ENCODE measurements at places on chromosomes 6 and 20. TPM values are rescaled to one million over a fixed set of nuclear protein-coding genes. Genes with fewer than 3 reads are reported as not detected.

GRCh38 chr20:23488996-23489395 is 1.9 kb upstream of the CST8 start:
- no peak for DNase-seq

GRCh38 chr6:144897441-144897921 is 612.3 kb downstream of the UTRN start:
- DNase-seq = peak; percentile 60

GRCh38 chr6:162871966-162872365 is 144.2 kb downstream of the PACRG start:
- DNase-seq = no peak

DNA sequence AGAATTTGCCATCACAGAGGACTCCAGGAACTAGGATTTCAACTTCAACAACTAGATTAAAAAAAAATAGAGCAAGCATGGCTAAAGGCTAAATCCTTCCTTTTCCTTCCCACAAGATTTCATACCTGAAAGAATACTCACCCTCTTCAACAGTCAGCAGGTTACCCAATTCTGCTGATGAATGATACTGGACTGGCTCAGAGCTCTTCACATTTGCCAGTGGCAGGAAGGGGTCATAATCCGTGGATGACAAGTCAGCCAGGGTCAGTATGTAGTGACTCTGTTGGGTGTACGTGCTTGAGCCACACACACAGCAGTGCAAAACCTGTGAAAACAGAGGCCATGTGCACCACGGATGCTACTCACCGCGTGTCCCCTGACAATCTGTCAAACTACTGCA is 152.9 kb downstream of the INSM1 start:
- DNase-seq = no peak

DNA sequence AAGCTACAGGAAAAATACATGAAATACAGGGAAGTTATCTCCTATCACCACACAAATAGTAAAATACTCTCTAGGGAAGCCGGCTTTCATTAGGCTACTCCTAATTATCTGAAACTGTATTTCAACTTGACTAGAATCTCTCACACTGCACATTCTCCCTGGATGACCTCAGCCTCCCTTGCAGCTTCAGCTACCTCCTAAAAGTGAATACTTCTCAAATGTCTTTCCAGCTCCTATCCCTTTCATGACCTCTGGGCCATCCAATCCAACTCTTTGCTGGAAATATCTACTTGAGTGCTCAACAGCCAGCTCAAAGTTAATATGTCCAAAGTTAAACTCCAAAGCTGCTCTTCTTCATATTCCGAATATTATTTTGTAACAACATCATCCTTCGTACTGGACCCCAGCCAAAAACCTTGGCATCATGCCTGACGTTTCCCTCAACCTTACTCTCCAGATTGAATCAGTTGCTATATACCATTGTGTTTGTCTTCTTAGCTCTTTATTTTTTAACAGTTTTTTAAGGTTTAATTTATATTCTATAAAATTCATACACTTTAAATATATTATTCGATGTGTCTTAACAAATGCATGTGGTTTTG is 29.4 kb upstream of the KIF6 start:
- DNase-seq = no peak

DNA sequence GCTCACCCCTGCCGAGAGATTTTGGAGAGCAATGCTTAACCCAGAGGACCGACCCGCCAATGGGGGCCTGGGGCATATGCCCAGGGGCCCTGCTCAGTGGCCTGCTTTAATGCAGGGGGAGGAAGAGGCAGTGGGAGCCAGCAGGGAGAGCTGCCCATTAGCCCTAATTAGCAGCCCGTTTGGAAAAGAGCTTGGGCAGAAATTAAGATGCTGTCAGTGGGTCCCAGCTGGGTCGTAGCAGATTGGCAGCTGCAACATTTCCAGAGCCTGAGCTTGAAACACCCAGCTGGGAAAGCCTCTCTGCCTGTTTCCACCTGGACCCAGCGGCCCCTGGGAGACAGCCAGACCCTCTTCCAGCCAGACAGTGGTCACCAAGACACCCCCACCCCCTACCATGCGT is 39.5 kb downstream of the CD40 start:
- no peak for DNase-seq

DNA sequence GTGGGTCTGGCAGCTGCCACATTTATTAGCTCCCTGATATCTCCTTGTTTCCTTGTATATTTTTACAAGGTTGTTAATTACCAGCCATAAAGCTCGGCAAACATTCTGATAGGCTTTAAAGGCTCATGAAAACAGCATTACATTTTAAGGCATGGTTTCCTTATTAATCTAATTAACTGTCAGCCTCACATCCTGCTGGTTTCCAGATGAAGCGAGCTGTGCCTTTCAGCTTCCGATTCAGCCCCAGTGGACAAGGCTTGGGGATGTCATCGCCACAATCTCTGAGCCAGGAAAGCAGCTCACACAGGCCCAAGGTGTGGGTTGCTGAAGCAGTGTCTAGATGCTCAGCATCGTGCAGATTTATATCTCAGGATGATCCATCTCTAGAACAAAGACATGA is 66.0 kb upstream of the RALY start:
- DNase-seq = no peak

DNA sequence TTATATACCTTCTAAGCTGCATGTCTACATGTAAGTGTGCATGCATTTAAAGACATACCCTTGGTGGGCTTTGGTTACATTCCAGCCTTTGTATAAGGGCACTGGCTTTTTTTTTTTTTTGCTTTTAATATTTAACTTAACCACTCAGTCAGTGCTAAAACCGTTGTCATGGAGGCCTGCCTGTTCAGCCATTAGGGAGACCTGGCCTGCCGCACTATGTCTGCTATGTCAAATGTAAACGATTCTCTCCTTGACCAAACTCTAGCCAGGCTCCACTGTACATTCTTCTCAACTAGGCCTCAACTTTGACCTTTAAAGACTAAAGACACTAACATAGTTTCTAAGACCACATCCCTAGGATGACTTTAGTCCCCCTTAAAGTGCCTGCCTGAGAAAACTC is 48.7 kb upstream of the BTN3A2 start:
- no peak for DNase-seq

DNA sequence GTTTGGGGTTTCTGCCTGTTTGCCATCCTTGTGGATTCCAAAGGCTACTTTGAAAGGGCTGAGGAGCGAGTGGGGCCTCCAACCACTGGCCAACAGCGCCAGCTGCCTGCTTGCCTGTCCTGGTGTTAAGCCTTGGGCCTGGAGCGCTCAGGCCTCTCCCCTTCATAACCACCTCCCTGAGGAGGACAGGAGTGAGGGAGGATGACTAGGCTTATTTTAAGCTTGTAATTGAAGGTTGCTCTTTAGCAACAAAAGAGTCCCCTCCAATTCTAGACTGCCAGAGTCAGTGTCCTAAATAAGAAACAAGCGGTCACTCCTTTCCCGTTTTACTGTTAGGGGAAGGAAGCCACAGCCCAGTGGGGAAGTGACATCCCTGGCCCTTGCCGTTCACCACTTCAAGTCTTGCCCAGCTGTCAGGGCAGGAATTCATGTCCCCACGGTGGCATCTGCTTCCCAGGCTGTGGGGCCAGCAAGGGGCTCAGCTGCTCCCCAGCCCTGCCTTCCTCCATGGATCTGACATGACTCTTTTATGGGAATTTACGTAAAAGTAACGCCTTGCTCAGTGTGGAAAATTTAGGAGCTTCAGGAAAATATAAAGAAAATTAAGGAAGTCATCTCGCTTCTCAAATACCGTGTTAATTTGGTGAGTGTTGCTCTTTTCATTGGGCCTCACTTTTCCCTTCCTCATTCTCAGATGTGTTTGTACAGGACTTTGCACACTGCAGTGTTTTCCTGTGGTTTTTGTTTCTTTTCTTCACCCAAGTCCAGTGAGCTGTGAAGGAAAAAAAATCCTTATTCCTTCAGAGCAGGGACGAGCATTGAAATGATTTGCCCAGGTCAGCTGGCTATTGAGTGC is 57.8 kb downstream of the SSR1 start:
- no peak for DNase-seq

DNA sequence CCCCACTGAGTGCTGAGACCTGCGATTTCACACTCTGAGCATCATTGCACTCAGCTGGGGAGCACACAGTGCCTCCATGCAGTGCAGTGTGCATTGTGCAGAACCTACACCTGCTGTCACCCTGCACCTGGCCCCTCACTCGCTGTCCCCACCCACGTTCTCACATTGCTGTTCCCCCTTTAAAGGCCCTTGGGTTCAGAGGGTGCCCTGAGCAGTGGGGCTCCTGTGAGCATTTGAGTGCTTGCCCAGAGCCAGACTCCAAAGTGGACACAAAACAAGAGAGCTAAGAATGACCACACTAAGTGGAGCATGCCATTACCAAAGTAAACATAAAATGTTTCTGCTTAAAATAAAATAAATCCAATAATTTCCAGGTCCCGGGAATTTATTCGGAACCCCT is 131.0 kb upstream of the CST7 start:
- DNase-seq = no peak

DNA sequence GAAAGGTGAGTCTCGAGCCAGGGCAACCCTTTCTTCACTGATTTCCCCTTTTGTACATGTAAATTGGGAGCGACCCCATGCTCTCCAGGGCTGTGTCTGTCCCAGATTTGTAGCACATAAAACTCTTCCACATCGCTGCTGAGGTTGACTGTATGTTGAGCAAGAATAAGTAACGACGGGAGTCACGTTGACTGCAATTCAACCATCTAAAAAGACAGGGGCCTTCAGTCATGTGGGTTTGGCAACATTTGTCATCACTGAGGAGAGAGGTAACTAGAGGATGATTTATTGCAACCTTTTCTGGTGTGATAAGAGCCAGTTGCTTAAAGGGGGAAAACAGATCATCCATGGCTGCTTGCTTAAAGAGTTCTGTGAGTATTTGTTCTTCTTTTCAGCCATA is 159.4 kb upstream of the SULF2 start:
- no peak for DNase-seq

DNA sequence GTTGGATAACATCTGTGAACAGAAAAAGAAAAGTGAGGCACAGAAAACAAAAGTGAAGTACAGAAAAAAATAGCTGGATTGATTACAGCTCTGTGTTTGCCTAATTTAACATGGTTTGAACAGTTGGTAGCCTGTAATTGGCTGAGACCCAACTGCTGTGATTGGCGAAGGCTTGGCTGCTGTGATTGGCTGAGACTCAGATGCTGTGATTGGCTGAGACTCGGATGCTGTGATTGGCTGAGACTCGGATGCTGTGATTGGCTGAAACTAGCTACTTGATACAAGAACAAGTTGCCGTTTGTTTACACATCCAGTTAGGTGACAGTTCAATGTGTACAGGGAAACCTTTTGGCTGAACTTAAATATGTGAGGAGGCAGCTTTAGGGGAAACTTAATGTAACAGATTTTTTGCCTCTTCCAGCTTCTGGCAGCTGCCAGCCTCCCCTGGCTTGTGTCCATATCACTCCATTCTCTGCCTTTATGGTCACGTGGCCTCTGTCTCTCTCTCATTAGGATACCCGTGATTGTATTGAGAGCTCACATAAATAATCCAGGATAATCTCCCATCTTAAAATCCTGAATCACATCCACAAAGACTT is 223.4 kb upstream of the FOXA2 start:
- DNase-seq = no peak

DNA sequence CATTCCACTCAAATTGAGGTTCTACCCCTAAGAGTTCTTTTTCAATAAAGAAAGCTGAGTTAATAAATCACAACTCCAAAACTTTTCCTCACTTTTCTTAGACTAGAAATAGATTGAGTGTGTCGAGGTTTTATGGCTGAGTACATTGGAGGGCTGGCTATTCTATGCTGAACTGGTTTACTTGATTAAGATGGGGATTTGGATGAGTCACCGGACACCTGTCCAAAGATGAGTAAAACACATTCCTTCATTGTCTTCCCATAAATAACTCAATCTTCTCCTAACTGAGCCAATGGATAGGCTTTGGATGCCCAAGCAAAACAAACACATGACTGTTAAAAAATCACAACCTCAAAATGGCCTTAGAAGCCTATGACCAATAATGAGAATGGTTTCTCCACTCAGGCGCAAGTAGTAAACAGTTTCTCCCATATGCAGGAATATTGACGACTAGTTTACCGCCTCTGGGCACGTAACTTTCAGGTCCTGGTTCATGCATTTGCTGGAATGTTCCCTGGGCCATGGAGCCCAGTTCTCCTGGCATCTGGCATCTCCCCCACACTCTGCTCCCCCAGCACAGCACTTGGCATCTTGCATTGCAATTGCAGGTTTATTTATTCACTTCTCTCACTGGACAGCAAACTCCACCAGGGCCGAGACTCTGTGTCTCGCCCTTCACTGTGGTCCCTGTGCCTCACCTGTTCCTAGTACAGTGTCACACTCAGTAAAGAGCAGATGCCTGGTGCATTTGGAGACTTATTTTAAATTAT is 43.9 kb downstream of the BCAS1 start:
- no peak for DNase-seq

DNA sequence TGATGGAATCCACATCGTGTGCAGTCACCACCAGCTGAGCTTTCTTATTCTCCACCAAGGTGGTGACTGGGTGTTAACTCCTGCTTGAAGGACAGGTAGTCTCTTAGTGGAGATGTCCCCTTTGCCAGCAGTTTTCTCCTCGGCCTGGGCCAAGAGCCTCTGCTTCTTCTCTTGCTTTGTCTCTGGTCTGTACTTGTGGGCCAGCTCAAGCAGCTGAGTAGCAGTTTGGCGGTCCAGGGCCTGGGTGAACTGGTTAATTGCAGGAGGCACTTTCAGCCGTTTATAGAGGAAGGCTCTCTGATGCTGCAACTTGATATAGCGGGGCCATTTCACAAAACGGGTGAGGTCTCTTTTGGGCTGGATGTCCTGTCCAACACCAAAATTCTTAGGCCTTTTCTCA is 76.0 kb upstream of the NNAT start:
- DNase-seq = no peak

DNA sequence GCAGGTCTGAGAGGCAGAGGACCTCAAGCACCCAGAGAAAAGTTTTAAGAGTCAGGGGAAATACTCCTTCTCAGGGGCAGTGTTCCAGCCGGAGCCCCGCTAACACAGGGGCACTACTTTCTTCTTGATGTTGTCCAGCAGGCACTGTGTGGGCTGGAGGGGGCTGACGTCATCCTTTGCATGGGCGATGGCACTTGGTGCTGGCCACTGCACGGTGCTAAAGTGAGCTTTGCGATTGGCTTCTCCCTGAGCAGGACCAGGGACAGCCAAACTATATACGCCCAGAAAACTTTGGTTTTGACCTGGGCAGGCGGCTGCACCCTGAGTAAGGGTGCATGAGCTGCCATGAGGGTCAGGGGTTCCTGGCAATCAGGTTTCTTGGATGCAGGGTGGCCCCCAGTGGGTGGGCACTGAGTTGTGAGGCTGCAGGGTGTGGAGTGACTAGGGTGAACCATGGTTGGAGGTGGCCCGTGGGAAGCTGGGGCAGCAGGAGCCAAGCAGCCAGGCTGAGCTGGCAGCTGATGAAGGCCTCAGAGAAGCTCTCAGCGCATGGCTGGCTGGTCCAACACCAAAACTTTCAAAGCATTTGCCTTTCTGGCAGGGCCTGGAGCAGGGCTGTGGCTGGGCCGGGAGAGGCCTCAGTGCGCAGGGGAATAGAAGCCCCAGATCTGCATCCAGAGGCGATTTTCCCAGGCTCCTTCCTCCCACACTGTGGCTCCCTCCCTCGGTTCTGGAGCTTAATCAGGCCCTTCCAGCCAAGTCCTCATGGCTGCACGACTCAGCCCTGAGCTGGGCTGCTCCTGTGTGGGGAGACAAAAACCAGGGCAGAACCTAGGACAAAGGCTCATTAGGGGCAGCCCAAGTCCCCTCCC is 18.3 kb downstream of the MRPS18A start:
- no peak for DNase-seq

- DNase-seq = no peak
These were observed 231.9 kb upstream of the SGK1 start for GRCh38 chr6:134549854-134550253.

GRCh38 chr6:81531869-81532561 is 220.5 kb downstream of the TENT5A start:
- DNase-seq = no peak

Gene COL9A1
- total RNA-seq = not detected

Gene LAMA4
- total RNA-seq = 2.0 TPM

Gene LRRN4
- total RNA-seq = not detected

Gene F13A1
- total RNA-seq = not detected

Gene FAM217A
- total RNA-seq = not detected

Data from A673 (cell line).